Stimulated activated CD8-positive, alpha-beta memory T cell treated with anti-CD3 and anti-CD28 coated beads, Interleukin-4, amount 100 ng/mL, for 1 hour (primary cell): ENCODE measurements at places on chromosomes 16 and 17.
A peak's percentile ranks its signal among the peaks of the same experiment; 100 is the strongest.

DNA sequence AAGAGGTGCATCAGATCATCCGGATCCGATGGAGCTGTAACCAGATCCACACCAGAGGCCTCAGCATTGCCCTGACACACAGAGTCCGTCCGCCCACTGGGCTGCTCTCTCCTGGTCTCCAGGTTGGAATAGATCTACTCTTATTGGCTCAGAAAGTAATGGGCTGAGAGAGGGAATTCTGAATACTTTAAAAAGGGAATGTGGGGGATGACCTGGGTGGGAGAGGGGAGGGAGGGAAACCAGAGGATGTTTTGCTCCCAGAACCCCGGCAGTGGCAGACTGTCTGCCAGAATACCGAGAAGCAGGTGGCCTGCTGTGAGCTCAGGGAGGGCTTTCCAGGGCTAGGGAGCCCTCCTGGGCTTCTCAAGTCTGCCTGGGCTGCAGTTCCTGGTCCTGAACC lies 126.5 kb downstream of the ENGASE start:
- no peak for DNase-seq

- DNase-seq = no peak
These were observed 27.3 kb downstream of the RPRML start for GRCh38 chr17:46951706-46952105.

DNA sequence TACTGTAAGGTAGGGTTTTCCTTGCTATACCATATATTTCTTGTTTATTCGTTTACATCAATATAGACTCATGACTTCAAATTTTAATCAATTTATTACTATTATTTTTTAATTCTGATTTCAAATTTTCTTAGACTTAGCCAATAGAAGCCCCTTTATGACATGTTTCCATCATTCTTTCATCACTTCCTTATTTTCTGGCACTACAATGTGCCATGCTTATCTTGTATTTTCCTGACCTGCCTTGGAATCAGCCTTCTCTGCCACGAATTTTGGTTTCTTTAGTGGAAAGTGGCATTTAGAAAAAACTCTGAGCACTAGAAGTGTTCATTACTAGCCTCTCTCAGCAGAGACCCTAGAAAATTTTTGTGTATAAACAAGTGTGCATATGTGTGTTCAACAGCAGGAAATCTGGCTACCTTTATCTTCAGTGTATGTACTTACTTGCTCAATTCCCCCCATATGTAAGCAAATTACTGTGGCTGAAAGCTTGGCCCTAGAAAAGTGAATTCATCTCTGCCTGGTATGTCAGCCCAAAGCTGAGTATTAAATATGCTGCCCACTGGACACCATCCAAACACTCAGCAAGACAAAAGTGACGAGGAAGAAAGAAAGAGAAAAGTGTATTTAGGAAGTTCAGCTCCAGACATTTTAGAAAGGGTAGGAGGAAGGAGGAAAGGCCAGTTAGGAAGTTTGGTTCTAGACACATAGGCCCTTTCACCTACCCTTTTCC lies 4.0 kb downstream of the STXBP4 start:
- DNase-seq = no peak

- DNase-seq = no peak
These were observed 32.6 kb upstream of the KSR1 start for GRCh38 chr17:27423651-27424050.

DNA sequence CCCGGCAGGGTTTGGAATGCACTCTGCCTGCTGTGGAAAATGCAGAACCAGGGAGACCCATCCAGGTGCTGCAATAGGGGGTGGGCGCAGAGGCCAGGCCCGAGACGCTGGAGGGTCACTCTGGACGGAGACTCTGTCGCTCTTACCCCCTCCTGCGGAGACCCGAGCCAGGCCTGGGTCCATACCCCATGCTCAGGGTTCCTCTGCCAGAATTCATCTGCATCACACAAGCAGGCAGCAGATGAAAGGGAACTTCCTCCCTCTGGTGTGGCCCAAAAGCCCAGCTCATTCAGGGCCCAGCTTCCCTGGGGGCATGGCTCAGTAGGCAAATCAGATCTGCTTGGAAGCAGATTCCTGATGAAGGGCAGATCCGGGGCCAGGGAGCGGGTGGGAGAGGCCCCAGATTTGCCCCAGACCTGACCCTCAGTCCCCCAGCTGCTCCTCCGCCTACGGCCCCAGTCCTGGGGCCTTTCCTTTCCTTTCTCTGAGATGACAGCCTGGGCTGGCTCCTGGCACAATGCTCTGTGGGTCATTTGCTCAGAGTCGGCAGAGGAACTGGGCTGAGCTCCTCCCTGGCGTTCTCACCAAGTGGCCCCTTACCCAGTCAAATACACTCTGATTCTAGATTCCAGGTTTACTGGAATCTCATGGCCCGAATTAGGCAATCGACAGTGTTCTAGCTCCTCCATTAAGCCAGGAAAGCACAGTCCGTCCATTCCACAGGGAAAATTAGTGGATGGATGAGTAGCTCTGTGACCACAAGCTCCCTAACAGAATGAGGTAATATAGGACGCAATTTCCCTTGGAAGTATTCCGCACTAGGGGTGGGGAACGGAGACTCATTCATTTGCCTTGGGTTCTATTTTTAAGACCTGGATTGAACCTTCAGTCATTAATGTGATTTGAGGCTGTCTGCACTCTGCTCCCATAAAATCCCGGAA lies 19.1 kb upstream of the RASD1 start:
- DNase-seq = no peak

GRCh38 chr16:30052671-30053372 lies 12.7 kb upstream of the ALDOA start:
- peak; percentile 81 for DNase-seq

DNA sequence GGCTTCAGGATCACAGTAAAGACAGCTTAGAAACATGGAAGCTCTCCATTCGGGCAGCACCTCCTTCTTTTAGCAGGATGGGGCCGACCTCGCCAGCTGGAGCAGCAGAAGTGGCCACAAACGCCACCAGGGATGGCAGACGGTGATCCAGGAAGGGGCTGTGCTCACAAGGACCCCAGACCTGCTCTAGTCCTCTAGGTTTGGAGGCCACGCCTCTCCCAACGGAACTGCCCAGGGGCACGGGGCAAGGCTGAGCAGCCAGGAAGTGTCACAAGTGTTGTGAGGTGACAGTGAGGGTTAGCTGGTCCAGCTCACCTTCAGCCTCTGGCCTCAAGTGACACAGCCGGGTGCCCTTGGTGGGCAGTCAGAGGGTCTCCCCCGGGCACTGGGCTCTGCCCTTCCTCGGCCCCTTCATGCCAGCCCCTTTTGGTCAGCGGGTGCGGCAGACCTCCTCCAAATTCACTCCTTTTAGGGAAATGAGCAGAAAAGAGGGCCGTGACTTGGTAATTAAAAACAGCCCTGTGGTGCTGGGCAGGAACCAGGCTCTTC lies 20.4 kb downstream of the CEP295NL start:
- DNase-seq = no peak

- DNase-seq = no peak
These were observed 19.6 kb downstream of the CCR7 start for GRCh38 chr17:40545660-40546059.

GRCh38 chr16:814974-815373 lies 14.4 kb upstream of the GNG13 start:
- DNase-seq = no peak

GRCh38 chr17:46978489-46979146 lies 435 bp downstream of the RPRML start:
- DNase-seq = no peak

DNA sequence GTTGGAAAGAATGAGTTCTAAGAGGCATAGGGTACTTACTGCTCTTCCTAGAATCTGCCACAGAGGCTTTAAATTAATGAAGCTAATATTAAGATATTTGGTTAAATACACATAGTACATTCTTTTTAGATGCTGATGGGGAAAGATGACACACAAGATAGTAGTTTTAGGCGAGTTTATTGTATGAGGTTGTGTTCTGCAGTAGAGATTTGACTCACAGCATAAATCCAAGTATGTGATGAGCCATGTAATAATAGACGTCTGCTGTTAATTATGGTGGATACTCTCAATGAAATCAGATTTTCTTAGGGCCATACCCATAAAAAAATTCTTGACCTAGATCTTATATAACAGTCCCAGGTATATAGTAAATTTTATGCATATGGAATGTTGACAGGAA lies 8.0 kb downstream of the TNRC6C start:
- DNase-seq = no peak
